Esophagus squamous epithelium (tissue), 5 donors: ENCODE measurements at places on chromosomes 16 and 17.

GRCh38 chr17:29158488-29159275, 21.5 kb downstream of the MYO18A start:
- DNase-seq = no peak

DNA sequence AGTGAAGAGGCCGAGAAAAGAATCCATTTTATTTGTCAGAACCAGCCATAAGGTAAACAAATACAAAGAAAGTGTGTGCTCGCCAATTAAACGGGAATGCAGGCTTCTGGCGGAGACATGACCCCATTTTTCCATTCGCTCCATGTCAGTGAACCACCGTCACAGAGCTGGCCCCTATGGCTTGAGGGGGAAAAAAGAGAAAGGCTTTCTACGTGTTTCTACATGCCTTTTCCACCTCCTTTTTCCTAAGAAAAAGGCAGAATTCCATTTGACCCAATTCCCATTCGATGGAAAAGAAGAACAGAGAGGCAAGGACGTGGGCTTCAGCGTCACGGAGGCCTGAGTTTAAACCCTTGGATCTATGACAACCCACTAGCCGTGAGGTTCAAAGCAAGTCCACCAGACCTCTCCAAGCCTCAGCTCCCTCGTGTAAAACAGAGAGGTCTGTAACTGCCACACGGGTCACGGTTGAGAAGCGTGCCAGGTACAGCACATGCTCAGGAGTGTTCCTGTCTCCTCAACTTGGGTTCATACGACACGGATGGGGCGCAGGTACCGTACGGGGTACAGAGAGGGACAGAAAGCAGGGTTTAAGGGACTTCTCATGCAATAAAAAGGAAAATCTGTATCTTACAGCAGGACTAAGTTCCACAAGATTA, 91.9 kb downstream of the NXN start:
- no peak for DNase-seq

DNA sequence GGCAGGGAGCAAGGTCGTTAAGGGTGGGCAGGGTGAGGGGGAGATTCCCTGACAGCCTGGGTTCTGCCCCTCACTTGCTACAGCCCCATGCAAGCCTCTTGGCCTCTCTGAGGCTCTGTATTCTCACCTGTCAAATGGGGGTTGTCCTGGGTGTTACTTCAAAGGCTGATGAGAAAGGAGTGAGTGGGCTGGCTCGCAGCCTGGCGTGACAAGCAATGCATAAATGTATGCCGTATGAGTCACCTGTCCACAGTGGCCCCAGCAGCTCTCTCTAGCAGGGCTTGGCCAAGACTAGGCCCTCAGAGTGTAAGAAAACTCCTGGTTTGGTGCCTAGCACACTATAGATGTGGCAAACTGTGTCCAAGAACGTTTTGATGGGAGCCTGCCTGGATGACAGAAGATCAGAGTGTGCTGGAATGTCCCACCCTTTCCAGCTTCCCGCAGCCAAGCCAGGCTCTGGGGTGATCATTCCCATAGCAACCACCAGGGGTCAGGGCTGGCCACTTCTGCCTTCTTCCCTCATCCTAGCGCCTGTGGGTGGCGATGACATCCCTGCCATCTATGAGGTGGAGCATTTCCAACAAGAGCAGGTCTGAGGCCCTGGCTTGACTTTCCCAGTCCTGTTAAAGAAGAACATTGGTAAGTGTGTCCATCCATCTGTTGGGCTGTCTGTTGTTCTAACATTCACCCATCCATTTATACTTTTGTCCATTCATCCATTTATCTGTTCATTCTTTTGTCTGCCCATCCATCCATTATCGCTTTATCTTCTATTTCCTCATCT, 37.2 kb upstream of the ADGRG1 start:
- no peak for DNase-seq

DNA sequence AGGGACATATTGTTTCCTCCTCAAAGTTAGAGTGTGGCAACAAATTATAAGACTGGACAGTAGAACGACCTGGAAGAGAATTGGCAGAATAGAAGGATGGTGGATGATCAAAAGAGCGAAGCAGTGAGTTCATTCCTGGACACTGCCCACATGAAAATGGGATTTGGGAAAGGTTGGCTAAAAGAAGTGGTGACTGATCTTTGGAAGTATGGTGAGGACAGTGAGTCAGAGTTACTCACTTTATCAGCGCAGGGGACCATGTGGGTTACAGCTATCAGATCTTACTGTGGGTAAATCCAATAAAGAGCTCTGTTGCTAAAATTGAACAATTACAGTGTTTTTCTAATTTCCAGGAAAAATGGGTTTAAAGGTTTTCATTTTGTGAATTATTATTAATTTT, 2.7 kb upstream of the TANC2 start:
- no peak for DNase-seq

GRCh38 chr17:78995761-78996451, 13.7 kb downstream of the CANT1 start:
- DNase-seq = no peak

GRCh38 chr16:72658888-72659717, 388.8 kb downstream of the ZFHX3 start:
- no peak for DNase-seq

DNA sequence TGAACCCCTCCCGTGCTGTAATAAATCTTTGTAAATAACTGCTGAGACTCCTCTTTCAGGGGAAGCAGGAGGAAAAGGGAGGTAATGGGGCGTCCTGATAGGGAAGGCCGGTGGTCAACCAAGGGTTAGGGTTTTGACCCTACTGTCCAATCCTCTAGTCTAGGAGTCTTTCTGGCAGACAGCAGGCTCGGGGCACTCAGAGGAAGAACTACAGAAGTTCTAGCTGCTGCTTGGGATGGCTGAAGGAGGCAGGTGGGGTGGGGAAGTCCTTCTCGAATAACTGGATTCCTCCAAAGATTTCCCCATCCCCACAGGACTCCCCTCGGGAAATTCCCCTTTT, 387 bp upstream of the STARD3 start:
- DNase-seq = no peak

GRCh38 chr16:48448841-48449481, 63.7 kb upstream of the SIAH1 start:
- no peak for DNase-seq

DNA sequence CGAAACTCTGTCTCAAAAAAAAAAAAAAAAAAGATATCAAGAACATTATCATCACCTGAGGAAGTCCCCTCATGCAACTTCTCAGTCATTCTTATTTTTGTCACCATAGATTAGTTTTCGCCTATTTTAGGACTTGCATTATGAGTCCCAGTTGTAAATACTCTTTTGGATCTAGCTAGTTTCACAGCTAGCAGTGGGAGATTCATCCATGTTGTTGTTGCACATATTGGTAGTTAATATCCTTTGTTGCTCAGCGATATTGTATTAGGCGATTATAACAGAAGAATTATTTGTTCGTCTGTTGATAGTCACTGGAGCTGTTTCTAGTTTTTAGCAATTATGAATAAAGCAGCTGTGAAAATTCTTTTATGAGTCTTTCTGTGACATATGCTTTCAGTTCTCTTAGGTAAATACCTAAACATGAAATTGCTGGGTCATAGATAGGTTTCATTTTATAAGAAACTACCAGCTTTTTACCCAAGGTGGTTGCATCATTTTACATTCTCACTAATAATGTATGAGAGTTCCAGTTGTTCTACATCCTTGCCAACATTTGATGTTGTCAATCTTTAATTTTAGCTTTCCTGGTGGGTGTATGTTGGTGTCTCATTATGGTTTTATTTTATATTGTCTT, 40.7 kb upstream of the MAP3K14 start:
- DNase-seq = no peak

DNA sequence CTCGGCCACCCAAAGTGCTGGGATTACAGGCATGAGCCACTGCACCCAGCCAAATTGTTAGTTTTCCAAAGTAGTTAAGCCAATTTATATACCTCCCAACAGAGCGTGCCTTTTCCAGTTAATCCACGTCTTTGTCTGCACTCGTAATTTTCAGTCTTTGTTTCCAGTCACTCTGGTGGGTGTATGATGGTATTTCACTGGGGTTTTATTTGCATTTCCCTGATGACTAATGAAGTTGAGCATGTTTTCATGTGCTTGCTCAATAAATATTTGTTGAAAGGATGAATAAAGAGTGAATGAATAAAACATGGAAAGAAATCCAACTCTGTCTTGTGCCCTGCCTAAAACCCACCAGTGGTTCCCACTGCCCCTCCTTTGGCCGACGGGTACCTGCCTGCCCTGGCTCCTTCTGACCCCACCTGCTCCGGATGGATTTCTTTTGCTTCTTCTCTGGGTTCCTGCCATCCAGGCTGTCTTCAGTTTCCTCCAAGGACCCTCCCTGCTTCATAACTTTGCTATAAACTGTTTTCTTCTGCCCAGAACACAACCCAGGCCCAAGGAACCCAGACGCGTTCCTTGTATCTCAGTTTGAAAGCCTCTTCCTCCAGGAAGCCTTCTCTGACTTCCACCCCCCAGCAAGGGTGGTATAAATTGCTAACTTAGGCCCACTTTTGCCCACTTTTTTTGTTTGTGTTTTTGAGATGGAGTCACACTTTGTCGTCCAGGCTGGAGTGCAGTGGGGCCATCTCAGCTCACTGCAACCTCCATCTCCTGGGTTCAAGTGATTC, 3.0 kb upstream of the ABCC1 start:
- no peak for DNase-seq

DNA sequence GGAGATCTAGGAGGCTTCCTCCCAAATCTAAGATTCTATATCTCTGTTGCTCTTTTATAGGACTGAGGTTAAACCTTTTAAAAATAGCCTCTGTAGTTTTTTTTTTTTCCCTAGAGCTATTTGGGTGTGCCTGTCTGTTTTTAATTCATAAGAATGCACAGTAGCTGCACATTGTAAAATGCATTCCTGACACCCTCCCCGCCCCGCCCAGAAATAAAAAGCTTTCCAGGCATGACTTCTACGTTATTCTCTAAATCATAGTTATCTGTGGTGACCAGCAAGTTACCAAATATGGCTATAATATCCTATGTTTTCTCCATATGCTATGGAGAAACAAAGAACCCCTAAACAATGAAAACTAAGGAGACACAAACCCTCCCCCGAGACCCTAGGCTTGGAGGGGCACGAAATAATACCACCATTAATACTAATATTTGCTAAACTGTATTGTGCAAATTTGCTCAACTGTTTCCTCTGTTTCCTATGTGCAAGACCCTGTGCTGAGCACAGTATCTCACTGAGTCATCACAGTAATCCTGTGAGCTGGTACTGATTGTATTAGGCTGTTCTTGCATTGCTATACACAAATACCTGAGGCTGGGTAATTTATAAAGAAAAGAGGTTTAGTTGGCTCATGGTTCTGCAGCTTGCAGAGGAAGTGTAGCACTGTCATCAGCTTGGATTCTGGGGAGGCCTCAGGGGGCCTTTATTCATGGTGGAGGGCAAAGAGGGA, 388.3 kb downstream of the CA10 start:
- DNase-seq = no peak

GRCh38 chr17:37729905-37730304, 15.0 kb downstream of the HNF1B start:
- no peak for DNase-seq

DNA sequence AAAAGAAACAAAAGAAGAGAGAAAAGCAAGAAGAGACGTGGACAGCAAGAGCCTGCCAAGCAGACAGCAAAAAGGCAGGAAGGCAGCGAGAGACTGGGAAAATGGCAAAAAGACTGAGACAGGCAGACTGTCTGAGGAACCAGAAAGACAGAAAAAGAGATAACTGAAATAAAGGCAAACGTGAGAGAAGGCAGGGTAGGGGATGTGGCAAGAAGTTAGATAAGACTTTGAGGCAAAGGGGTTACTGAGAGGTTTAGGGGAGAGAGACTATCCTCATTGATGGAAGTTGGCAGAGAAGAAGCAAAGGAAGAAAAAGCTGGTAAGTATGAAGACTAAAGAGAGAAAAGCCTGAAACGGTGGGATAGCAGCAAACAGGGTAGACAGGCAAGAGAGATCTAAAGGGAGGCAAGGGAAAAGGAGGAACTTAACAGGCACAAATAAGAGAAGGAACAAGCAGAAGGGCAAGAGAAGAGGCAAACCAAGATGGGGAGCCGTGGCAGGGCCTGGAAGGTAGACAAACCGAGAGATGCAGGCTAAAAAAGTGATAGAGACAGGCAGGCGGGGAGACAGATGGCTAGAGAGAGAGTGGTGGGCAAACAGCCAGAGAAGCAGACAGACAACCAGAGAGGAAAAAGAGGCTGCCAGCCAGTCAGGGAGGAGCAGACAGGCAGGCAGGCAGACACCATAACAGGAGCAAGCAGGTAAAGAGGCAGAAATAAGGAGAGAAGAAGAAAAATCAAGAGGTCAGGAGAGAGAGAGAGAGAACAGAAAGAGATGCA, 7.1 kb upstream of the CHD3 start:
- DNase-seq = no peak

GRCh38 chr16:89089120-89089519, 4.5 kb upstream of the ACSF3 start:
- no peak for DNase-seq

- DNase-seq = no peak
Measured at GRCh38 chr16:11400076-11400475, 54.8 kb downstream of the RMI2 start.

DNA sequence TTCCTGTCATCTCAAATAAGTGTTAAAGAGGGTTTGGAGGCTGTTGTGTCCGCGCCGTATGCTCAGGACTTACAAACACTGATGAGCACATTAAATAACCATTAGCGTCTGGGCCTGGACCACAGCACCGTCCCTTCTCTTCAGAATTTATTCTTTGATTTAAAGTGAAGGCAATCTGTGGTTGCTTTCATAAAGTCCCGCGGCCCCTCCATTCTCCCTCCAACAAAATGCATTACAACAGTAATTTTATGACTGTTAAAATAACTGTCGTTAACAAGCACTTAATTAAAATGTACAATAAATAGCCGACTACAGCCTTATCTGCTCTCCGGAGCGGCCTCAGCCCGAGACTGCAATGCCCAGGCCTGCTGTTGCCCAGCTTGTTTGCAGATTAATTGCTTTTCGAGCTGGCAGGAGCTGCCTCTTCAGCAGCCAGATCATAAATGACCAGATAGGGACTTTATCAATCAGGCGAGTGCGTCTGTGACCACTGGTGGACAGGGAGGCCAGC, 30.6 kb upstream of the IRX3 start:
- DNase-seq = no peak

DNA sequence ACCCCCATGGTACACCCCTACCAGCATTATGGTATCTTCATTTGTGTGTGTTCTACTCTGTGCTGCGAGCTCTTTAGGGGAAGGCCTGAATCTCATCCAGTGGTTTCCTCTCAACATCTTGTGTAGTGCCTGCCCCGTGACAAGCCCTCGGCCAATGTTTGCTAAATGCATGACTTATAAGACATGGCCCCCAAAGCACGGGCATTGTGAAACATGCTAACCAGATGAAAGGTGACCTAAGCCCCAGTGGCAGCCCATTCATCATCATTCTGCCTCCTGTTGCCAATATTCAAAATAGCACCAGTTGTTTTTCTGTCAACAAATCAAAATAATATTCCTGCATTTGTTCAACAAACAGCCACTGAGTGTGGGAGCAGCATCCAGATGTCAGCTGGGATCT, 108.8 kb upstream of the HSBP1 start:
- no peak for DNase-seq
